Occipital lobe (tissue), 3 donors: ENCODE measurements at places on chromosomes 12 and 14. TPM values are rescaled to one million over a fixed set of nuclear protein-coding genes. Genes with fewer than 3 reads are reported as not detected.

Gene CDH24
- total RNA-seq = 10.3 TPM

Gene GDF3
- total RNA-seq = not detected

Gene PPFIA2
- total RNA-seq = 237 TPM

Gene CCDC177
- total RNA-seq = 6.9 TPM

Gene IQSEC3
- total RNA-seq = 4.5 TPM
